ENCODE measurements at places on chromosomes 4 and X.

DNA sequence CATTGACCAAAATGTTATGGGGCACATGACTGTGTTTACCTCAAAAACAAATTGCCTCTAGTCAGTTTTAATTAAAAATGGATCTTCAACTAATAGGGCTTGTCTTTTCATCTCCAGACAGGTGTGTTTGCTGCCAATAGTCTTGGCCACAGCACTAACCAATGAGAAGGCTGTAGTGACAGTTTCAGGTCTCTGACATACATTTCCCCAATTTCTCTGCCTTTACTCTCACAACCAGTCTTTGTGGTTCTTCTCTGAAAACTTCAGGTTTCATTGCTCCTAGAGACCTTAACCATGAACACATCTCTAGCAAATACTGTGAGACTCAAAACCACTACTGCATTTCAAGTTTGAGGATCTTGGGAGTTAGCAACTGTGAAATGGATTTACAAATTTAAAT is 3.5 kb upstream of the EDNRA start:
- no peak for DNase-seq

GRCh38 chr4:124945422-124945821 is 232.9 kb upstream of the ANKRD50 start:
- no peak for DNase-seq

DNA sequence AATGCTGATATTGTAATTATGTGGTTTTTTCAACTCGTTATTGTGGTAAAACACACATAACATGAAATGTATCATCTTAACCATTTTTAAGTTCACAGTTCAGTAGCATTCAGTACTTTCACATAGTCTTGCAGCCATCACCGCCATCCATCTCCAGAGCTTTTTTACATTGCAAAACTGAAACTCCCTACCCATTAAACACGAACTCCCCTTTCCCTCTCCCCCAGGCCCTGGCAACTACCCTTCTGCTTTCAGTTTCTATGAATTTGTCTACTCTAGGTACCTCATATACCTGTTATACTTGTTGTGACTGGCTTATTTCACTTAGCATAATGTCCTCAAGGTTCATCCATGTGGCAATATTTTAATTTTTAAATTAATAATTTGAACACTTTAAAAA is 380.6 kb downstream of the MAPK10 start:
- no peak for DNase-seq

DNA sequence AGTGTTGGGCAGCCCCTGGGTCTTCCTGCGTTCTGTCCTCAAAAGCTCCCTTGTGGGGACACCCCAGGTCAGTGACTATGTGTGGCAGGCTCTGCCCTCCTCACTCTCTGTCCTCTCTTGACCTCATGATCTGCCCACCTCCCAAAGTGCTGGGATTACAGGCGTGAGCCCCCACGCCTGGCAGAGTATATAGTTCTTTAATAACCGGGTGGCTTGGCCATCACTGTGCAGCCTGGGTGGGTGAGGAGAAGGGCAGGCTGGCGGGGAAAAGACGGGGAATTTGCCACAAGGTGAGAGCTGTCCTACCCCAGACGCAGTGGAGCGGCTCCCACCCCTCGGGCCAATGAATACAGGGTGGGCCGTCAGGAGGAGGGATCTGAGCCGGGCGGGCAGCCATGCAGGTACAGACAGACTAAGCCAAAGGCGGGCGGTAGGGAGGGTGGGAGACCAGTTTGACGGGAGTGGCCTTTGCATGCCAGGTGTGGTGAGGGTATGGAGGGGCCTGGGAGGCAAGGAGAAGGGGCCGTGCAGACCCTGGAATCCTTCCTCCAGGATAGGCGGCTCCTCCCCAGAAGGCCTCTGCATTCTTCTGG is 2.5 kb downstream of the SH3BP2 start:
- DNase-seq: no peak

GRCh38 chr4:145840162-145840768 is 98.4 kb downstream of the ZNF827 start:
- DNase-seq: no peak

DNA sequence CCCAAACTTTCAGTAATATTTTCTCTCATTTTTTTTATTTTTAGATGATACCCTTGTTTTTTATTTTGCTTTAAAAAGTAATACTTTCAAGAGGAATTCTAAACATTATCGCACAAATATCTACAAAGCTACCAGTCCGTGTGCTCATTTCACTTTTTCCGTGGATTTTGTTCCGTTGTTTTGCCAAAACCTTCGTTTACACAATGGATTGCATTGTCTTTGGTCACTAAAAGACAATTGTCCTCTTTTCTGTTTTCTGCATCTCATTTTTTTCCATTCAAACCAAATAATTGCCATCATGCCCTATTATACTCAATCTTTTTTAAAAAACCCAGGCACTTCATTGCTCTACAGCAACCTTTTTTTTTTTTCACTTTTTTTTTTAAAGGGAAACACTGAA is 214.9 kb downstream of the CXXC4 start:
- no peak for DNase-seq

Measured in stimulated activated CD4-positive, alpha-beta T cell treated with anti-CD3 and anti-CD28 coated beads, Interleukin-2, amount 100 ng/mL, for 24 hours (primary cell).